Motor neuron (in vitro differentiated cells): ENCODE measurements at places on chromosomes 1 and 21. TPM values are rescaled to one million over a fixed set of nuclear protein-coding genes. Genes with fewer than 3 reads are reported as not detected.

HSD3B2 gene
- total RNA-seq = not detected in 2 replicates

SETSIP gene
- total RNA-seq = 0.60 and 0.87 TPM in 2 replicates

DENND2D gene
- total RNA-seq = 0.73 and 2.1 TPM in 2 replicates

KRTAP7-1 gene
- not detected in 2 replicates for total RNA-seq

ACTL8 gene
- total RNA-seq = 1.2 and 1.3 TPM in 2 replicates

GPR3 gene
- 0.48 and 0.56 TPM in 2 replicates for total RNA-seq

KCNT2 gene
- 9.1 and 9.6 TPM in 2 replicates for total RNA-seq

HOOK1 gene
- 2.9 TPM in 2 replicates for total RNA-seq

HUNK gene
- total RNA-seq = 4.2 and 4.7 TPM in 2 replicates

HPCA gene
- total RNA-seq = 0.54 and 3.1 TPM in 2 replicates

CLDN14 gene
- 0.36 TPM in 1 of 2 replicates, not detected in the other for total RNA-seq

DMRTA2 gene
- 0.21 and 0.23 TPM in 2 replicates for total RNA-seq

LRRC71 gene
- total RNA-seq = 2.3 TPM in 1 of 2 replicates, not detected in the other

IQGAP3 gene
- 10.7 and 12.3 TPM in 2 replicates for total RNA-seq

IGFN1 gene
- 0.57 and 1.3 TPM in 2 replicates for total RNA-seq

YARS1 gene
- total RNA-seq = 103 and 110 TPM in 2 replicates

OR2L5 gene
- total RNA-seq = 0.08 and 0.14 TPM in 2 replicates

DEPDC1 gene
- total RNA-seq = 1.3 and 2.0 TPM in 2 replicates

ZNF697 gene
- 29.0 and 30.9 TPM in 2 replicates for total RNA-seq

CR1 gene
- total RNA-seq = 1.1 TPM in 2 replicates

SYCP1 gene
- not detected in 2 replicates for total RNA-seq

TNFSF4 gene
- 1.7 and 2.1 TPM in 2 replicates for total RNA-seq

NEGR1 gene
- 0.63 and 0.79 TPM in 2 replicates for total RNA-seq

OR11L1 gene
- 0.38 TPM in 1 of 2 replicates, not detected in the other for total RNA-seq

ARHGEF16 gene
- 1.1 and 1.6 TPM in 2 replicates for total RNA-seq

TRIM17 gene
- 81.6 and 90.4 TPM in 2 replicates for total RNA-seq

NBL1 gene
- 1.7 and 1.9 TPM in 2 replicates for total RNA-seq

SLC22A15 gene
- total RNA-seq = 3.2 and 3.8 TPM in 2 replicates

LRRC8B gene
- total RNA-seq = 18.0 and 20.3 TPM in 2 replicates

MPC2 gene
- 52.5 and 52.9 TPM in 2 replicates for total RNA-seq

SLC2A5 gene
- total RNA-seq = 0.07 TPM in 1 of 2 replicates, not detected in the other

PLA2G5 gene
- total RNA-seq = not detected in 2 replicates

ACAP3 gene
- total RNA-seq = 69.6 and 80.1 TPM in 2 replicates

RNF223 gene
- total RNA-seq = 0.17 and 0.18 TPM in 2 replicates

TTC22 gene
- total RNA-seq = 2.2 and 2.4 TPM in 2 replicates

PADI4 gene
- total RNA-seq = not detected in 2 replicates

MX2 gene
- total RNA-seq = 0.86 and 1.7 TPM in 2 replicates

OLFML3 gene
- 3.7 and 3.9 TPM in 2 replicates for total RNA-seq

TSPAN1 gene
- total RNA-seq = 3.1 and 3.6 TPM in 2 replicates

FAM78B gene
- total RNA-seq = 6.3 and 6.5 TPM in 2 replicates

C1orf87 gene
- total RNA-seq = 0.36 and 0.37 TPM in 2 replicates

P3R3URF gene
- not detected in 2 replicates for total RNA-seq

NPR1 gene
- total RNA-seq = not detected in 2 replicates

KIF21B gene
- 21.3 and 26.2 TPM in 2 replicates for total RNA-seq

HENMT1 gene
- 3.7 and 4.3 TPM in 2 replicates for total RNA-seq

SLC44A5 gene
- 49.1 and 57.1 TPM in 2 replicates for total RNA-seq
